ENCODE measurements at places on chromosomes 11 and 22.

- no peak for DNase-seq
Measured at GRCh38 chr11:102830001-102830727, 13.2 kb downstream of the MMP3 start.

GRCh38 chr11:66335531-66336233 is 552 bp downstream of the RIN1 start:
- no peak for DNase-seq

GRCh38 chr22:35301372-35301874 is 1.7 kb downstream of the TOM1 start:
- DNase-seq = peak; percentile 25

DNA sequence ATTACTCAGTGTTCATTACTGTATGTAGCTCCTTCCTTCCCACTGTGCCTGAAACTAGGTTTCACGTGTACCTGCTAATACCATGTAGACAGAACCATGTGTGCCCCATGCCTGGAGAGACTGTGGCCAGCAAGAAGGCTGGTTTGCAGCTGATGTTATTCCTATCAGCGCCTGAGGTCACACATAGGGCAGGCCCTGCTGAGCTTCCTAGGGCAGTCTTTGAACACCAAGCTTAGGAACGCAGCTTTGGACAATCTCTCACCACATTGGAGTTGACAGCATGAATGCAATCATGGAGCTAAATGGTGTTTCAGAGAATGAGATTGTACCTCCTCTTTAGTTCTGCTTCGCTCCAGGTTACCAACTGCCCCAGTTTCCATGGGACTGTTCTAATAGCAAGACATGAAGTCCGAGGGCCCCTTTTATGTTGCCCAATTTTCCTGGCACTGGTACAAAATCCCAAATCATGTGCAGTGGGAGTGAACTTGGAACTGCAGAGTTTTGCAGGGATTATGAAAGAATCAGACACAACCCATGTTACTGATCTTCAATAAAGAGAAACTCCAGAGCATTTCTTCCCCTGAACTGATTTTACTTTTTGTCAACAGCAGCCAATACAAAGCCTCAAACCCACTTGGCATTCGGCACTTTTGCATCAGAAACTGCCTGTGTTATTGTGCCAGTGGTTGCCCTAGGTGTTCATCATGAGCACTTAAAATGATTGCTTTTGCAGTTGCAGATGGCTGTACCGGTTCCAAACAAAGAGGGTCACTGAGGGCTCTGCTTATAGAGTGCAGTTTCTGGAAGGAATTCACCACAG is 154.2 kb upstream of the TTC12 start:
- DNase-seq = no peak

DNA sequence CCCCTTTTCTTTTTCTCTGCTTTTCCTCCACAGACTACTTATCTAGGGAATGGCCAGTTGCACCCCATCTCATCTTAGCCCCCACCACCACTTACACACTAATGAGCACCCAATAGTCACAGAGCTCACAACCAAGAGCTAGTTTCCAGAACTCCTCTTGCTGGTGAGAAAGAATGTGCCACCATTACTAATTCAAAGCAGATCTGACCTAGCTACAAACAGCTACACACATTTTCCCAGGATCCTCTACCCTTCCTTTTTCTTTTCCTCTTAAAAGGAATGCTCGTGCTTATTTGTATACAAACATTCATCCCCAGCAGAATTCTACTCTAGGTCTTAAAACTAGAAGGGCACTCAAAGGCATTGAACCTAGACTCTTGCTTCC is 136.8 kb downstream of the CD44 start:
- no peak for DNase-seq

DNA sequence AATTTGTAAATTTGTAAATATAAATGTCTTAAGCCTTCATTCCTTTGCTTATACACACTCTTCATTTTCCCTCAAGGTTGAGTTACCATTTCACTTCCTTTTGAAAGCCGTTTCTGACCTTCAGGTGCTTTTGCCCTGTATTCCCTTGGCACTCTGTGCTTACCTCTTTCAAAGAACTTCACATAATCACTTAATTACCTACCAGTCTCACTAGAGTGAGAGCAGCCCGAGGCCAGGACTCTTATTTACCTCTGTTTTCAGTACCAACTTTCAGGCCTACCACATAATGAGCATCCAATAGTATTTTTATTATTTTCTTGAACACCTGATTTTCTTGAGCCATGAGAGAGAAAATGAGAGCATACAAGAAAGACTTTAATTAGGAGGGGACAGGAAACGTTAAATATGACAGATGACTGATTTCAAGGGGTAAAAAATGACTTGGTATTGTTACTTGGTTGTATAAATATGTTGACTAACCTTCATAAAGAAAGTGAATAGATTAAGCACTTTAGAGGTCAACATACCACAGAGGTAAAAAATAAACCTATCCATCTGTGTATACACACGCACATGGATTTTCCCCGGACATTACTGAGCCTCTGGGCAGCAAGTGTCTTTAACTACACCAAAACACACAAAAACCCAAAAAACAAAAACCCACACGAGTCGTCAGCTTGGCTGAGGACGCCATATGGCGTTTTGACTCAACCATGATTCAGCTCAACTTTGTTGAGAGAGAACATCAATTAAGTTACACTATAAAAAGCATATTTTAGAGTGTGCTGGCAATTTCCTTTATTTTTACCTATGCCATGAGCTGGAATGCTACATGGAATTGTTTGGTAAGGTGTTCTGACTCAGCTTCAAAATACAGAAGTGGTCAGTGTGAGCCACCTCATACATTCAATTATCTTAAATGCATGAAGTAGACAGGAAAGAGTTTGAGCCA is 7.6 kb downstream of the ATXN10 start:
- no peak for DNase-seq

DNA sequence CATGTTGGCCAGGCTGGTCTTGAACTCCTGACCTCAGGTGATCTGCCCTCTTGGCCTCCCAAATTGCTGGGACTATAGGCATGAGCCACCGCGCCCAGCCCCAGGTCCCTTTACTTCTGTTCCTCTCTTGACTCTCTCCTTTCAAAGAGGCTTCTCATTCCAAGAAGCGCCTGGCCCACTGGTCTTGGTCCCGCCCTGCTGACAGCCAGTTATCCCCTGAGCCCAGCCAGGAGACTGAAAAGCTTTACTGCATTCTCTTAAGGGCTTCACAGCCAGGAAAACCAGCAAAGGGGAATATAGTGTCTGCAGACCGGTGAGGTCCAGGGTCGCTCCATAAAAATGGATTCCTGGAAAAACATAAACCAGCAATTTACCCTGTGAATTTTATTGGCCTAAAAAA is 68.3 kb downstream of the NFAM1 start:
- no peak for DNase-seq

- DNase-seq = peak; percentile 24
Measured at GRCh38 chr11:8328848-8329330, 65.2 kb upstream of the LMO1 start.

GRCh38 chr11:131217313-131218310 is 152.8 kb upstream of the NTM start:
- DNase-seq = no peak

DNA sequence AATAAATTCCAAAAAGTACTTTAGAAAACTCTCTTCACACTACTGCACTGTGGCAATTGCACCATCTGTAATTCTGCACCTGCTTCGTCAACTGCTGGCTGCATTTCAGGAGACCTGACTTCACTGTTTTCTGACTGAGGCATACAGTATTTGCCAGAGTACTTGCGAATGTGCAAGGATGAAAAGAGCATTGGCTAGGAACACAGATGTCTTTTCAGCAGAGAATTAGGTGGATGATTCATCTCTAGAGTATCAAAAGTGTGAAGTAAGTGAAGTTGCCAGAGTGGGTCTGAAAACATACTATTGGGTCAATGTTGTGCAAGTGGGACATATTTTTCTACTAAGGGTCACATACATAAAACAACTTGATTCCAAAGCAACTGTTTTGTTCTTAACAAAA is 427.5 kb upstream of the CCDC90B start:
- no peak for DNase-seq

DNA sequence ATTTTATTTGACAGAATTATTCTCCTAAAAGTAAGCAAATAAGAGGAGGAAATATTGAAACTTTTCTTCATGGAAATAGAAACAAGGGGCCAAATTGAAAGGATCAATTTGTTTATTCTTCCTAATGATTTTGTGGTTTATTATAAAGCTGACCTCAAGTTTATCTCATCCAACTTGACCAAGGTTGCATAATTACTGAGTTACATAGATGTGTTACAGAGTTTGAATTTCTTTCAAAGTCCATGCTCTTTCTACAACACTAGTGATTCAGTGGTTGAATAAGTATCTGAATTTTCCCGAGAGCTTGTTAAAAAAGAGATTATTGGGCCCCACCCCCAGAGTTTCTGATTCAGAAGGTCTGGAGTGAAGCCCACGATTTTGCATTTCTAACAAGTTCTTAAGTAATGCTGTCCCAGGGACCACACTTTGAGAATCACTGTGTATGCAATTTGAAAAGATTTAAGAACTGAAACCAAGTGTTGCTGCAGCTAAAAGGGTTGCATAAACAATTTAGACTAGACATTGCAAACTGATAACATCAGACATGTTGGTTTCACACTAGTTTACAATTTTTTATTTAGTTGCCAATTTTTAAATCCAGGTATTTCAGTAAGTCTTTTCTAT is 485.7 kb upstream of the ANO5 start:
- no peak for DNase-seq

DNA sequence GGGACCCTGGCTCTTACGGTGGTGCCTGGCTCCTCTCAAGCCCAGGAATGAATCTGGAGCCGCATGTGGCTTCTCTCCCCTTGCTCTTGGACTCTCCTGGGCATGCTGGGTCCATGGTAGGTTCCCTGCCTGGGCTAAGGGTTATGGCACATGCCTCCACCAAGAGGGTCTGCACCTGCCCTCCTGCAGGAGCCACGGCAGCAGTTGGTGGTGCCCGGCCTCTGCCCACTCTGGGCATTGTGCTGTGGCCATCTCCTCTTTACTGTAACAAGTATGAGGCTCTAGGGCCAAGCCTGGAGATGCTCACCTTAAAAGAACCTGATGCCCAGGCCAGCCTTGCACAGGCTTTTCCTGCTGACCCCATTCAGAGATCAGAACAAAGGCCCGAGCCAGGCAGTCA is 104.0 kb upstream of the PITPNB start:
- DNase-seq = no peak

DNA sequence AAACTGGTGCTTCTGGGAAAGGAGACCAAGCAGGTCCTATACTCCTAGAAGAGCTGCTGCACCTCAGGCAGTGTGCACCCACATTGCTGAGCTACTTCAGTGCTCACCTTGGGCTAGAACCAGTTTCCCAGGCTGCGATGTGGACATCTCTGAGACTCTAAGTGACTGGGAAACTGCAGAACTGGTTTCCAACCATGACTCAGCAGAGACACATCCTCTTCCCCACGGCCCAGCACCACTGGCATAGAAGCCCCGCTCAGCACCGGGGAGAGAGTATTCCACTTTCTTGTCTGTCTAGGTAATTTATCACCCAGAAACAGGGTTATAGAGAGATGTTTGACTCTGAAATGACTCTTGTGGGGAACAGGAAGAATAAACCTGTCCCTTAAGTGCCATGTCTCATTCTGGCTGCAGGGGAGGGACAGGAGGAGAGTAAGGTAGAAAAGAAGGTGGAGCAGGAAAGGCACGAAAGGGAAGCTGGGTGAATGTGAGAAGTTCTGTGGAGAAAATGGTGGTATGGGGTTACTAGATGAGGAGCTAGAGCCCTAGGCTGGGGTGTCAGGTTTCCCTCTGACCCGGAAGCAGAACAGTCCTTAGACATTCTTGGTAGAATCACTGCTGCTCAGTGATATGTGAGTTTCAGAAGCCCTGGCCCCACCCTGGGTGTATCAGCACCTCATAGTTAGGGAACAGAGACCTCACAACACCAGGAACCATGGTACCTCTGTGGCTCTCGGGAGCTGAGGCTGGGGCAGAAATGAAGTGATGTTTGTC is 340.4 kb upstream of the NCAM1 start:
- no peak for DNase-seq

GRCh38 chr11:2737226-2737590 is 37.4 kb upstream of the KCNQ1OT1 start:
- DNase-seq = no peak

- DNase-seq = no peak
Measured at GRCh38 chr11:67365736-67366444, 7.5 kb downstream of the CLCF1 start.

DNA sequence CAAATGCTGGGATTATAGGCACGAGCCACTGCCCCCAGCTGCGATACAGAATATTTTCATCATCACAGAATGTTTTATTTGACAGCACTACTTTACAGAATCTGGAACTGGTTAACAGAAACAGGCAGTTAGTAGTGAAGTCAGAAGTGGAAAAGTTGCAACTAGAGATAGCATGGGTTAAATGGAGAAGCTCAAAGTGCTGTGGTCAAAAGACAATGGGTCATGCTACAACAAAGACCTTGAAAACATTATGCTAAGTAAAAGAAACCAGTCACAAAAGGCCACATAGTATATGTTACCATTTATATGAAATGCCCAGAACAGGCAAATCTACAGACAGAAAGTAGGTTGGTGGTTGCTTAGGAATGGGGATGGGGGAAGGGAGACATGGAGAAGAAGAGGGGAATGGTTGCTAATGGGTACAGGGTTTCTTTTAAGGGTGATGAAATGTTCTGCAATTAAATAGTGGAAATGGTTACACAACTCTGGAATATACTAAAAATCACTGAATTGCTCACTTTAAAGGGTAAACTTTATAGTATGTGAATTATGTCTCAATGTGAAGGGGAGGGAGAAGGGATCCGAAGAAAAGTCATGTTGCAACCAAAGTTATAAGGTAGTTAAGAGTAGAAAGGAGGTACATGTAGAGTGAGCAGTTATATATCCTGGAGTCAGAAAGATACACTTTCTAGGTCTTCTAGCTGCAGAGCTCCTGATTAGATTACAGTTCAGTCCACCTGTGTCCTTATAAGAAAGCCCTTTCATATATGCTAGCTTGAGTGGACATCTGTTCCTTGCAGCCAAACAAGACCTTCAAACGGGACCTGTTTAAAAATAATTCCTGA is 46.3 kb upstream of the RAPSN start:
- DNase-seq = no peak

GRCh38 chr22:24115247-24116207 is 65.8 kb upstream of the SUSD2 start:
- no peak for DNase-seq

GRCh38 chr11:69638941-69639681 is 1.8 kb upstream of the CCND1 start:
- no peak for DNase-seq

- DNase-seq = no peak
Measured at GRCh38 chr22:43969021-43969878, 14.0 kb downstream of the SAMM50 start.

GRCh38 chr11:67983951-67984350 is 19.9 kb downstream of the UNC93B1 start:
- no peak for DNase-seq
